ENCODE measurements at places on chromosomes 3 and 15.

GRCh38 chr3:67866571-67866970, 212.2 kb upstream of the SUCLG2 start:
- DNase-seq: no peak

DNA sequence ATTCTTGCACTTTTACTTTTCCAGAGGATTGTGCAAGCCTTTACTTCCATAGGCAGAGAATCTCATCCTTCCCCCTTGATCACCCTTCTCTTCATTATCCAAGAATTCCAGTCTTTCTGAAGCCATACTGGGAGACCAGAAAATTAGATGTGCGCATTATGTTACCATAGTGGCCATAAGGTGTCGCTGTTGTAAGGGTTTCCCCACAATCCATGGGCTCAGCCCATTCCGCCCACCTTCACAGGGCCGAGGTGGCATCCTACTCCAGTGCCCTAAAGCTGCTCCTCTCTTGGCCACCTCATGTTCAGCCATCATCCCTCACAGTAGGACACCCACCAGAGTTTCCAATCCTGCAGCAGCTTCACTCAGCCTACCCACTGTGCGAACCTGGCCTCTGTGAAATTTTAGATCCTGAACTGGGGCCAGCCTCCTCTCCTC, 35.0 kb downstream of the CTSH start:
- DNase-seq: no peak

- no peak for DNase-seq
Measured at GRCh38 chr3:32238453-32239306, at the start of gene CMTM8. Gene CMTM8, plus strand, starts transcription at chr3:32238680. Its CDS starts 293 bp downstream, at chr3:32238973.

GRCh38 chr3:110248666-110249065, 823.0 kb upstream of the NECTIN3 start:
- no peak for DNase-seq

GRCh38 chr3:66477856-66478255, 23.0 kb downstream of the LRIG1 start:
- no peak for DNase-seq

GRCh38 chr3:107512108-107512507, 10.7 kb upstream of the BBX start:
- no peak for DNase-seq

DNA sequence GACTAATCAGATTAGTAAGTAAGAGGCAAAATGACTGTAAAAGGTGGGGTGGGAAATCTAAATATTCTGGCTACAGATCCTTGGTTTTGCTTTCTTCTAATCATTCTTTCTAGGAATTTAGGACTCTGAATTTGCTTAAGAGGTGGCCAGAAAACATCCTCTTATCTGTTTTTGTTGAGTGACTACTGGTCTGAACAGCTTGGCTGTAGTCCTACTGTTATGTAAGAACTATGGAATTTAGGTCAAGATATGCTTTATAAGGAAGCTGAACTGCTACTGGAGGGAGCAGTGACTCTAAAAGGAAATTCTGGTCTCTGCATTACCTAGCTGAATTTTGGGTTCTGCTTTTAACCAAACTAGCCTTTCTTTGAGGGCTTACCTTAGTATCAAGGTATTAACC, 33.5 kb upstream of the CSPG5 start:
- no peak for DNase-seq

GRCh38 chr3:155835341-155836071, 18.7 kb downstream of the SLC33A1 start:
- DNase-seq: no peak
